ENCODE measurements at places on chromosomes 16 and 17.

GRCh38 chr16:66425651-66426050, 1.4 kb upstream of the BEAN1 start:
- DNase-seq: no peak

- peak; percentile 82 for DNase-seq
These were observed 6.7 kb downstream of the RHBDF1 start for GRCh38 chr16:65745-66144.

- DNase-seq: no peak
These were observed 789.4 kb upstream of the KIF2B start for GRCh38 chr17:53033297-53033696.

GRCh38 chr16:86926181-86927094, 348.1 kb downstream of the FOXL1 start:
- DNase-seq: no peak

GRCh38 chr16:79318143-79318899, 282.2 kb downstream of the MAF start:
- no peak for DNase-seq

- DNase-seq: peak; percentile 33
These were observed 13.3 kb downstream of the JUP start for GRCh38 chr17:41773190-41773588.

GRCh38 chr17:335691-336090, 16.9 kb downstream of the RPH3AL start:
- no peak for DNase-seq

DNA sequence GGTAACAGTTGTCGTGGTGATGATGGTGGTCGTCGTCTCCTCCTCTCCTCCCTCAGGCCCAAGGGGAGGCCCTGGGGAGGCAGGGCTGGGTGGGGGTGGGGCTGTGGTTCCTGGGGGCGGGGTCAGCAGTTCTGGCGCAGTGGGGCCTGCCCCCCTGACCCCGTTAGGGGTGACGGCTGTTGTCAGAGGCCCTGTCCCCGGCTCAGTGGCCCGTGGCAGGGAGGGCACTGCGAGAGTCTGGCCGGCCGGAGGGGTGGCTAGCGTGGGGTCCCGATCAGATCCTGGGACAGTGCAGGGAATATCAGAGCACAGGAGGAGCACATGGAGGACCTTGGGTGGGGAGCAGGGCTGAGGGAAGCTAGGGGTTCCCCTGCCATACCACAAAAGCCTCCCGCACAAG, 2.5 kb downstream of the SEZ6L2 start:
- no peak for DNase-seq

DNA sequence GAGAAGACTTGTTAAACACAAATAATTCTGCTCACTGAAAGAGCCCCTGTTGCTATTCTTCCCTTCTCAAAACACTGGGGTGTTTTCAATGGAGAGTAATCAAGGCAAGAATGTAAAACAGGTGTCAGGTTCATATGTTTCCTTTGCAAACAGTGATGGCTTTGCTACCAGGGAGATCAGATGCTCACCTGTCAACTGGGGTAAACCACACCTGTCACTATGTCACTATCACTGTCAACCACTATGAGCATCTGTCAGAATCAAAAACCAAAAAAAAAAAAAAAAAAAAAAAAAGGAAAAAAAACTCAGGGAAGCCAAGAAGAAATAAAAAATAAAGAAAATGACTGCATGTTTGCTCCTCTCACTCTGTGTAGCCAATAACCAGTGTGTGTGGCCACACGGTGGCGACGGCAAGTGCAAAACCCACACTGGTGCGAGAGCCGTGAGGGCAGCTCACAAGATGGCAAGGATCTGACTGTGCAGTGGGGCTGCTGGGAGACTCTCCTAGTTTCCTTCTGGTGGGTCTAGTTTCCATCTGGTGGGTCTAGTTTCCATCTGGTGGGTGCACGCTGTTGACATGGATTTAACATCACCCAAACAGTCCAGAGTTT, 22.7 kb downstream of the USP22 start:
- DNase-seq: peak; percentile 77

- DNase-seq: no peak
These were observed 6.6 kb upstream of the KCTD5 start for GRCh38 chr16:2675714-2676113.

DNA sequence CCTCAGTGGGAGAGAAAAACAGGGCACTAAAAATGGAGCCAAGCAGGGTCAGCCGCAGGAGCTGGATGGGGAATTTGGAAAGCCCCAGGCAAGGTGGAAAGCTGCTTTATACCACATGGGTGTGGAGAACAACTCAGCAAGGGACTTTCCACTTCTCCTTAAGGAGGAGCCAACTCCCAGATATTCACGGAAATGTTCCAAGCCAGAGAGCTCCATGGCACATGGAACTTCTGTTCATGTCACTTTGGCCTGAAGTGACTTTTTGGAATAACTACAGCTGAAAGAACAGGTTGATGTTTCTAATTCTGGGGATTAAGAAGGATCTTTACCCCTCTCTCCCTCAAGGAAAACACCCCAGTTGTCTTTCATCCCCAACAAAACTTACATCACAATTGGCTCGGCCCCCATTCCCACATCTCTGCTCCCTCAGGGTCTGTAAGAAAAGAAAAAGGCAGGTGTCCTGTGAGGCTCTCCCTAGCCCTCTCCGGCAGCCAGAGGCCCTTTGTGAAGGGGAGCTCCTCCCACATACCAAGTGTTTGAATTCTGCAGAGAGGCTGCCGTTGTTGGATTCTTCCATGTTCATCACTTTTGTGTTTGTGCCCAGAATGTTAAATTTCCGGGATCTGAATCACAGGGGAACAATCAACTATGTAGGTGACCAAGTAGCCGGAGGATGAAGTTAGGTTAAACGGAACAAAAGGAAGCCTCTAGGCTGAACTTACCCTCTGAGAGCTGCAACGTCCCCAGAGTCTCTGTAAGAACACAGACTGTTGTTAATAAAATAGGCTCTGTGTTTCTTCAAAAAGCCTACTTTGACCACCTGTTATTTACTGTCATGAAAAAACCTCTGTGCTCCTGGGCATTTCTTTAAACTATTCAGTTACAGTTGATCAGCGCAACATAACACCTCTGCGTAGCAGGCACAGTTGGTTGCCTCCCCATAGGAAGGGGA, 41.0 kb downstream of the STAT5A start:
- DNase-seq: no peak

- peak; percentile 52 for DNase-seq
These were observed 49.6 kb downstream of the COX10 start for GRCh38 chr17:14118951-14119350.

DNA sequence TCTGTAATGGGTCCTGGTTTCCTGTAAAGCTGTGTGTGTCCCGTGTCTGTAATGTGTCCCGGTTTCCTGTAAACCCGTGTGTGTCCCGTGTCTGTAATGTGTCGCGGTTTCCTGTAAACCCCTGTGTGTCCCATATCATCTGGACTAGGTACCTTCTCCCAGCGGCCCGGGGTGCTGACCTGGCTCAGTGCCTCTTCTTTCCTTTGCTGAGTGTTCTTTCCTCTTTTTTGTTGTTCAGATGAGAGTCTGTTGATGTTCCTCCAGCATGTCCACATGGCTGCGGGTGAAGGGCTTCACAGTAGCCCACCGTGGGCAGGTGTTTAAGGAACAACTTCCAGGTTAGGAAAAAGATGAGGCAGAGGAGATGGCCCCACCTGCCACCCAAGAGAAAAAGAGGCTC, 46.6 kb upstream of the GNG13 start:
- DNase-seq: no peak

DNA sequence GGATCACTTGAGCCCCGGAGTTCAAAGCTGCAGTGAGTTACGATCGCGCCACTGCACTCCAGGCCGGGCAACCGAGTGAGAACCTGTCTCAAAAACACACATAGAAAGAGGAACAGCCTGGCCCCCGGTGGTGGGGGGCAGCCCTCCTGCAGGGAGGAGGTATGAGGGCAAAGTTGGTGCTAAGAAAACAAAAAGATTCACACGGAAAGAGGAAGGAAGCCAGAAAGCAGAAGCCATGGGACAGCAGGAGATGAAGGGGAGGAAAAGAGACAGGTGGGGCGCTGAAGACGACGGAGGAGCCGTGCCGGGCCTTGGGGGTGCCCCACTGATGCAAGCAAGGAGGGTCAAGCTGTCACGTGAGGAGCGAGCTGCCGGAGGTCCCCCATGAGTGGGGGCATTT, 8.2 kb upstream of the C16orf74 start:
- DNase-seq: peak; percentile 43

GRCh38 chr16:55179852-55180585, 144.0 kb upstream of the IRX6 start:
- DNase-seq: no peak

GRCh38 chr16:86071611-86072240, 172.8 kb downstream of the IRF8 start:
- DNase-seq: no peak

Data from GM12865 (cell line).